ENCODE measurements at places on chromosomes 3 and 15.
A peak's percentile ranks its signal among the peaks of the same experiment; 100 is the strongest.

GRCh38 chr3:60772584-60772983, 478.7 kb downstream of the FHIT start:
- no peaks in the 10 kb centered on the region for H3K4me1 ChIP-seq
- DNase-seq, result no peak
- no peak overlapping the region for H3K27ac ChIP-seq
- no peaks in the 10 kb centered on the region for H3K36me3 ChIP-seq
- no peaks in the 10 kb centered on the region for H3K27me3 ChIP-seq

DNA sequence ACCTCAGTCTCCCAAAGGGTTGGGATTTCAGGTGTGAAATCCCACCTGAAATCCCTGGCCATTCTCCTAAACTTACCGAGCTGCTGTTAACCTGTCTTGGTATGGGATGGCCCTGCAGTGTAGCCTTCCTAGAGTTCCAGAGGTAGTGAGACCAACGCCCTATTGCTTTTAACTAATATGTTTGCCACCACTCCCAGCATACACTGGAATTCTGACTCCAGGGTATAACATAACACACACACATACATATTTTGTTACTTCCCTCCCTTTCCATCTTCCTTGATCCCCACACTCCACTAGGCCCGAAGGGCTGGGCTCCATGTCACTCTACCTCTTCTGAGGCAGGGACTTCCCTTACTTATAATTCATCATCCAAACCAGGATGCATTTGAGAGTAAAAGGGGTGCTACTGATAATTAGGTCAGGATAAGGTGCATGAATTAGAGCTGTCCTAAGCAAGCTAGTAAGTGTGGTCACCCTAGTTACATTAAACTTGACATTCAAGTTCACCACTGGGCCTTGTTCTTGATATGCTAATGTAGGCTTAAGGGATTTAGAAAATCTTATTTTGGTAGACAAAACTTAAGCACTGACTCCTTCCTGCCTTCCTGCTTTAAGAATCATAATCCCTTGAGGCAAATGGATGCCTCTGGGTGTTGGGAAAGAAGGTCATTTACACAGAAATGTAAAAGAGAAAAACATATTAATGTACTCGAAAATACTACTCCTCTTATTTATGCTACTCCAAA, 317.6 kb downstream of the MAGI1 start:
- DNase-seq, result no peak
- H3K36me3 ChIP-seq, result no peaks in the 10 kb centered on the region
- H3K27me3 ChIP-seq, result no peaks in the 10 kb centered on the region
- no peaks in the 10 kb centered on the region for H3K4me1 ChIP-seq
- H3K4me3 ChIP-seq, result no peak overlapping the region

- H3K27me3 ChIP-seq, result no peaks in the 10 kb centered on the region
- H3K4me1 ChIP-seq, result no peaks in the 10 kb centered on the region
- no peaks in the 10 kb centered on the region for H3K36me3 ChIP-seq
- no peak for DNase-seq
Measured at GRCh38 chr15:58684751-58685150, 64.8 kb downstream of the ADAM10 start.

DNA sequence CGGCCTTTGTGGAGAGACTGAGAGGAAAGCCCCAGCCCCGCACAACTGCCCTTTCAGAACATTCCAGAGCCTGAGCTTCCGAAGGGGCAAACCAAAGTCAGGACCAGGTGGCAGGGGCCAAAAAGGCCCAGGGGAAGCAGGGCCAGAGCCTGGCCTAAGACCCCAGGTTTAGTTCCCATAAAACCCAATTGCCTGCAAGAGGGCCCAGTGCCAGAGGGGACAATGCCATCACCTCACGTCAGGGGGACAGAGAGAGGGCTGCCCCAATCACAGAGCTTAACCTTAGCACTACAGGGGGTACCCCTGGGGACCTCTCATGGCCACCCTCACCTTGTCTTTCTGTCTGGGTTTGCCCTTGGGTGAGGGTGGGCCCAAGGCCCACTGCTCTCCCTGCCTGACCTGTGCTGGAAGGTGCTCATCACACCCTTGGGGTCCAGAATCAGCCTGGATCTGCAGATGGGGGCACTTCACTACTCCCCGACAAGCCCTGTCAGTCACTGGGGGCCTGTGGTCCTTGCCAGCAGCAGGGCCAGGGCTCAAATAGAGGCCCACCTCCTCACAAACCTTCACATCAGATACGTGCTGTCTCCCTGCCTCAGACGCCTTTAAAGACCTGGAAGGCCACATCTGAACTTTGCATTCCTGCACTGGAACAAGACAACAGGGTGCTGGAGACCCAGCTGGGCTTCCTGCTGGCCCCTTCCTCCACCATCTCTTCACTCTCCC, 3.8 kb downstream of the CALML4 start:
- no peak overlapping the region for H3K27ac ChIP-seq
- H3K4me1 ChIP-seq, result no peaks in the 10 kb centered on the region

GRCh38 chr3:96991800-96992365, 177.5 kb downstream of the EPHA6 start:
- no peaks in the 10 kb centered on the region for H3K27me3 ChIP-seq
- DNase-seq, result no peak
- H3K4me3 ChIP-seq, result no peak overlapping the region
- H3K36me3 ChIP-seq, result no peaks in the 10 kb centered on the region

GRCh38 chr3:48180531-48181253, 7.5 kb downstream of the CDC25A start:
- H3K36me3 ChIP-seq, result peaks cover 3% of the 10 kb centered on the region
- no peak overlapping the region for H3K27ac ChIP-seq
- no peak overlapping the region for H3K4me3 ChIP-seq
- no peaks in the 10 kb centered on the region for H3K4me1 ChIP-seq
- no peaks in the 10 kb centered on the region for H3K27me3 ChIP-seq

DNA sequence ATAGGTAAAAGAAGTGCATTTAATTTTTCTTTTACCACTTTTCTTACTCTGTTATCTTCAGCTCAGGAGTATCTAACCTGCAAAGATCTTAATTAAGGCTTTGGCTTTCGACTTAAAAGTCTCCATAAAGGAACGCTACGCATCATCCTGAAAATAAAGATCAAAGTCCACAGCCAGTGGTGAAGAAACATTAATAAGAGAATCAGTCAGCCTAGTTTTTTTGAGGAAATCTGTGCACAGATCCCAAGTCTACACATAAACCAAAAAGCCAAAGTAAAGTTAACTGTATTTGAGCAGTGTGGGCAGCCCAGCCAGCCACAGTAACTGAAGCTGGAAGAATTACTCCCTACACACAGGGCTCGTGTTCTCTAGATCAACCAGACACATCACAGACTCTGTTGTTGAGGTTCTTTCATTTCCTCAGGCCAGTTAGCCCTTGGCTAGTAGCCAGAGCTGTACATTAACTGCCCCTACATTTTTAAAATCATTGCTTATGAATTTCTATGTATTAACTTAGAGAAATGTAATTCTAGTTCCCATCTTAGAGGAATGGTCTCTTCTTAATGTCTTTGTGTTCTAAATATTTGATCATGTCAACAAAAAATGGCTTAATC, 6.9 kb downstream of the LRRC2 start:
- no peak overlapping the region for H3K27ac ChIP-seq
- DNase-seq, result no peak
- peaks cover 7% of the 10 kb centered on the region for H3K4me1 ChIP-seq
- no peak overlapping the region for H3K4me3 ChIP-seq
- H3K36me3 ChIP-seq, result no peaks in the 10 kb centered on the region

GRCh38 chr3:192433704-192434103, 293.6 kb downstream of the FGF12 start:
- no peak for DNase-seq
- no peaks in the 10 kb centered on the region for H3K27me3 ChIP-seq
- H3K27ac ChIP-seq, result no peak overlapping the region

GRCh38 chr3:190381441-190381840, 6.5 kb upstream of the CLDN16 start:
- peak; percentile 56 for DNase-seq
- no peak overlapping the region for H3K27ac ChIP-seq
- H3K36me3 ChIP-seq, result no peaks in the 10 kb centered on the region
- no peaks in the 10 kb centered on the region for H3K27me3 ChIP-seq

- peaks cover 7% of the 10 kb centered on the region for H3K4me1 ChIP-seq
- H3K36me3 ChIP-seq, result no peaks in the 10 kb centered on the region
- no peaks in the 10 kb centered on the region for H3K27me3 ChIP-seq
- H3K27ac ChIP-seq, result no peak overlapping the region
- DNase-seq, result peak; percentile 71
- H3K4me3 ChIP-seq, result no peak overlapping the region
Measured at GRCh38 chr3:113912552-113913236, 35.1 kb upstream of the ZDHHC23 start.

DNA sequence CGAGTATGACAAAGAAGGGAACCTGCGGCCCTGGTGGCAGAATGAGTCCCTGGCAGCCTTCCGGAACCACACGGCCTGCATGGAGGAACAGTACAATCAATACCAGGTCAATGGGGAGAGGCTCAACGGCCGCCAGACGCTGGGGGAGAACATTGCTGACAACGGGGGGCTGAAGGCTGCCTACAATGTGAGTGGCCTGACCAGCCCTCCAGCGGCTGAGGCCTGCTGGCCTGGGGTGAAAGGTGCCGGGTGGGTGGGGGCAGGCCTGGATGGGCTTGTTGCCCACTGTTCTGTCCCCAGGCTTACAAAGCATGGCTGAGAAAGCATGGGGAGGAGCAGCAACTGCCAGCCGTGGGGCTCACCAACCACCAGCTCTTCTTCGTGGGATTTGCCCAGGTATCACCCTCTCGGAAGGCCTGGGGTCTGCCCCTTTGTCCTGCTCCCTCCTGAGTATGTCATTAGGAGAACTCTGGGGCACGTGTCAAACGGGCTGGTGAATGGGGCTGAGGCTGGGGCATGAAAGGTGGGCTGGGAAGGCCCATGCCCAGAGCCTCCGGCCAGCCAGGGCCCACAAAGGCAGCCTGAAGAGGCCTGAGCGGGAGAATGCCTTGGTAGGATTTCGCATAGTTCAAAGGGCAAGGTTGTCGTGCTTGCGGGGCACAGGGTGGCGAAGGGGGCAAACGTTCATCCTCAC, 7.8 kb upstream of the PSMD2 start:
- H3K4me1 ChIP-seq, result no peaks in the 10 kb centered on the region
- H3K4me3 ChIP-seq, result no peak overlapping the region
- H3K27me3 ChIP-seq, result peaks cover 9% of the 10 kb centered on the region
- H3K36me3 ChIP-seq, result no peaks in the 10 kb centered on the region
- no peak for DNase-seq

DNA sequence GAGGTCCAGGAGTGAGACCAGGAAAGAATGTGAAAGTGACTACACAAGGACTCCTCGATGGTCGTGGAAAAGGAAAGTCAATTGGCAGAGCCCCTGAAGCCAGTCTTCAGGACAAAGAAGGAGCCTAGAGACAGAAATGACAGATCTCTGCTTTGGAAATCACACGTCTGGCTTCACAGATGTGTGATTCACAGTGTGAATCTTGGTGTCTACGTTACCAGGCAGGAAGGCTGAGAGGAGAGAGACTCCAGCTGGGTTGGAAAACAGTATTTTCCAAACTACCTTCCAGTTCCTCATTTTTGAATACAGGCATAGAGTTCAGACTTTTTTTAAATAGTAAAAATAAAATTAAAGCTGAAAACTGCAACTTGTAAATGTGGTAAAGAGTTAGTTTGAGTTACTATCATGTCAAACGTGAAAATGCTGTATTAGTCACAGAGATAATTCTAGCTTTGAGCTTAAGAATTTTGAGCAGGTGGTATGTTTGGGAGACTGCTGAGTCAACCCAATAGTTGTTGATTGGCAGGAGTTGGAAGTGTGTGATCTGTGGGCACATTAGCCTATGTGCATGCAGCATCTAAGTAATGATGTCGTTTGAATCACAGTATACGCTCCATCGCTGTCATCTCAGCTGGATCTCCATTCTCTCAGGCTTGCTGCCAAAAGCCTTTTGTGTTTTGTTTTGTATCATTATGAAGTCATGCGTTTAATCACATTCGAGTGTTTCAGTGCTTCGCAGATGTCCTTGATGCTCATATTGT, 6.0 kb downstream of the CCR2 start:
- H3K27ac ChIP-seq, result no peak overlapping the region
- H3K27me3 ChIP-seq, result peaks cover 7% of the 10 kb centered on the region
- DNase-seq, result peak; percentile 28
- H3K36me3 ChIP-seq, result no peaks in the 10 kb centered on the region
- no peaks in the 10 kb centered on the region for H3K4me1 ChIP-seq

GRCh38 chr3:52784931-52785590, 7.7 kb downstream of the ITIH1 start:
- no peak overlapping the region for H3K4me3 ChIP-seq
- no peaks in the 10 kb centered on the region for H3K36me3 ChIP-seq
- DNase-seq, result no peak
- H3K27me3 ChIP-seq, result peaks cover 15% of the 10 kb centered on the region

- H3K4me3 ChIP-seq, result no peak overlapping the region
- peak; percentile 78 for DNase-seq
- H3K27me3 ChIP-seq, result no peaks in the 10 kb centered on the region
Measured at GRCh38 chr3:125045965-125046364, 9.8 kb downstream of the HEG1 start.

- no peak for DNase-seq
- H3K27me3 ChIP-seq, result peaks cover 43% of the 10 kb centered on the region
- no peaks in the 10 kb centered on the region for H3K4me1 ChIP-seq
- no peak overlapping the region for H3K27ac ChIP-seq
- H3K36me3 ChIP-seq, result no peaks in the 10 kb centered on the region
- no peak overlapping the region for H3K4me3 ChIP-seq
Measured at GRCh38 chr3:46878781-46879436, 1.4 kb downstream of the PTH1R start.

GRCh38 chr3:52428151-52429005, 16.5 kb downstream of the SEMA3G start:
- H3K4me1 ChIP-seq, result no peaks in the 10 kb centered on the region
- no peak overlapping the region for H3K27ac ChIP-seq
- H3K27me3 ChIP-seq, result no peaks in the 10 kb centered on the region
- H3K4me3 ChIP-seq, result no peak overlapping the region
- H3K36me3 ChIP-seq, result no peaks in the 10 kb centered on the region

DNA sequence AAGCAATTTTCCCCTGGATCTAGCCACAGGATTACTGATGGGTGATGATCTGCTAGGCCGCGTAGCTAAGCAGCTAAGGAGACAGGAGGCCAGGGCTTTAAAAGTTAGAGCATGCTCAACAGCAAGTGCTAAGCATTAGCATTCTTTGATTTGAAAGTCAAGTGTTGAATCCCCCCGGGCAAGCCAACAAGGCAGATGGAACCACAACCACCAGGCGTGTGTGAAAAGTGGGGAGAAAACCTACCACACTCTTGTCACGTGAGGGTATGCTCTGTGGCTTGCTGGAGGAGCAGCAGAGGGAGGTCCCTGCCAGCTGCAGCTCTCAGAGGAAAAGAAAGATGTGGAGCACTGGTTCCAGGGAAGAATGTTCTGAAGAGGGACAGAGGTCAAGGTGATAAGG, 20.9 kb downstream of the SLC51A start:
- H3K4me3 ChIP-seq, result no peak overlapping the region
- no peak for DNase-seq
- H3K36me3 ChIP-seq, result peaks cover 11% of the 10 kb centered on the region
- no peak overlapping the region for H3K27ac ChIP-seq

DNA sequence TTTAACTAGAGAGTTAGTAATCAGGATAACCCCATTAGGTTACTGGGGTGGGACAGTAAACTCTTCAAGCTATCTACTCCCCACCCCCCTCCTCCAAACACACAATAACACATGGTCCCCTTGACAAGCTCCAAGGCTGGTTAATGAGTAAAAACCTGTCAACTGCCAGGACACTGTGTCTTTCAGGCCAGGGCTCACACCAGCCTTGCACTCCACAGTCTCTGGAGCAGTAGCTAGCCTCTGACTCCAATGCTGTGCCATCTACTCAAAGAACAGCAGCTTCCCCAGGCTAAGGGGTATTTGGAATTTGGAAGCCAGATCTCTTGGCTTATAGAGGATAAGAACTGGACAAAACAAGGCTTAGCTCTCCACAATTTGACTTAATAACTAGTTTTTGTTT, 115.8 kb downstream of the LRIG1 start:
- DNase-seq, result no peak
- H3K36me3 ChIP-seq, result peaks cover 31% of the 10 kb centered on the region
- H3K27ac ChIP-seq, result no peak overlapping the region
- no peaks in the 10 kb centered on the region for H3K4me1 ChIP-seq

All from fibroblast of lung (primary cell).